ENCODE measurements at places on chromosomes 3 and 15. TPM values are rescaled to one million over a fixed set of nuclear protein-coding genes. Genes with fewer than 3 reads are reported as not detected.

Gene C3orf22
- total RNA-seq, result not detected

Gene PCBP4
- 72.9 TPM for total RNA-seq

Gene GOLGA8N
- 3.1 TPM for total RNA-seq

Gene CLEC3B
- total RNA-seq, result 14.7 TPM

Gene ROBO2
- 526 TPM for total RNA-seq

Gene DAZL
- total RNA-seq, result not detected

Gene ACOX2
- total RNA-seq, result 3.4 TPM

Gene GOLGA8J
- total RNA-seq, result not detected

Gene HCLS1
- total RNA-seq, result 2.2 TPM

Gene ZPLD1
- total RNA-seq, result not detected

Gene DVL3
- total RNA-seq, result 51.6 TPM

Gene RHCG
- total RNA-seq, result 2.8 TPM

Gene FBXO40
- total RNA-seq, result not detected

Gene CDC25A
- total RNA-seq, result 6.9 TPM

Gene SPSB4
- total RNA-seq, result 19.1 TPM

Gene PXYLP1
- total RNA-seq, result 56.3 TPM

Gene CFAP161
- total RNA-seq, result 3.4 TPM

Gene CCDC54
- 1.6 TPM for total RNA-seq

Gene GP9
- not detected for total RNA-seq

Gene KY
- total RNA-seq, result 0.94 TPM

Gene ST8SIA2
- total RNA-seq, result 150 TPM

Gene FSTL1
- 63.5 TPM for total RNA-seq

Gene ITIH4
- 17.8 TPM for total RNA-seq

Gene SPATA12
- total RNA-seq, result not detected

Gene SOX2
- total RNA-seq, result 93.6 TPM

Gene EID1
- 146 TPM for total RNA-seq

Gene NPTN
- 129 TPM for total RNA-seq

Gene PRRT3
- total RNA-seq, result 4.1 TPM

Gene HACD3
- total RNA-seq, result 95.2 TPM

Gene FOXB1
- total RNA-seq, result not detected

Gene ATP13A5
- total RNA-seq, result 0.63 TPM

Gene XIRP1
- not detected for total RNA-seq

Gene ADCY5
- 39.8 TPM for total RNA-seq

Gene PLSCR5
- total RNA-seq, result not detected

Gene CADM2
- total RNA-seq, result 120 TPM

Gene TM6SF1
- 15.0 TPM for total RNA-seq

Gene MYZAP
- total RNA-seq, result 0.63 TPM

Measured in parietal lobe (tissue), 2 donors.